ENCODE measurements at places on chromosomes 1 and 21. TPM values are rescaled to one million over a fixed set of nuclear protein-coding genes. Genes with fewer than 3 reads are reported as not detected.

The ZBTB18 gene
- total RNA-seq: 8.9 TPM

The TDRD5 gene
- total RNA-seq: 0.14 TPM

The RAB42 gene
- total RNA-seq: 1.6 TPM

The IL22RA1 gene
- total RNA-seq: 0.21 TPM

The LRRN2 gene
- total RNA-seq: 0.63 TPM

The TNFRSF8 gene
- total RNA-seq: 0.49 TPM

The TMPRSS15 gene
- total RNA-seq: not detected

The UBE2U gene
- not detected for total RNA-seq

DNA sequence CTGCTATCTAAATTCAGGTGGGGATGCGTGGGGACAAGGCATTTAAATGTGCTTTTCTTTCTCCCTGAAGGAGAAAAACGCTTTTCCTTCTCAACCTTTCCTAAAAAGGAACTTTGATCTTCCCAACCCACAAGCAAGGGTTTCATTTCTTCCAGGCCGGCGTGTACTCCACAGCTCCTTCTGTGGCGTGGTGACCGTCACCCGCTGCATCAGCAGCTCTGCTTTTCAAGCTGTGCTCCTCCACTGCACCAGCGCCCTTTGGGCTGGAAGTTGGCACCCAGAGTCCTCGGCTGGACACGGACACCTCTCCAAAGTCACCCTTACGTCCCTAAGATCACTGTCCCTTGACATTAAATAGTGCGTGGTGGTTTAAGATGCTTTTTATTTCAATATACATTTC lies 54.3 kb downstream of the PEX14 start:
- H3K4me1 ChIP-seq: peaks cover 26% of the 10 kb centered on the region
- peak overlapping the region; percentile 12 for H3K4me3 ChIP-seq
- H3K27ac ChIP-seq: peak overlapping the region; percentile 71

DNA sequence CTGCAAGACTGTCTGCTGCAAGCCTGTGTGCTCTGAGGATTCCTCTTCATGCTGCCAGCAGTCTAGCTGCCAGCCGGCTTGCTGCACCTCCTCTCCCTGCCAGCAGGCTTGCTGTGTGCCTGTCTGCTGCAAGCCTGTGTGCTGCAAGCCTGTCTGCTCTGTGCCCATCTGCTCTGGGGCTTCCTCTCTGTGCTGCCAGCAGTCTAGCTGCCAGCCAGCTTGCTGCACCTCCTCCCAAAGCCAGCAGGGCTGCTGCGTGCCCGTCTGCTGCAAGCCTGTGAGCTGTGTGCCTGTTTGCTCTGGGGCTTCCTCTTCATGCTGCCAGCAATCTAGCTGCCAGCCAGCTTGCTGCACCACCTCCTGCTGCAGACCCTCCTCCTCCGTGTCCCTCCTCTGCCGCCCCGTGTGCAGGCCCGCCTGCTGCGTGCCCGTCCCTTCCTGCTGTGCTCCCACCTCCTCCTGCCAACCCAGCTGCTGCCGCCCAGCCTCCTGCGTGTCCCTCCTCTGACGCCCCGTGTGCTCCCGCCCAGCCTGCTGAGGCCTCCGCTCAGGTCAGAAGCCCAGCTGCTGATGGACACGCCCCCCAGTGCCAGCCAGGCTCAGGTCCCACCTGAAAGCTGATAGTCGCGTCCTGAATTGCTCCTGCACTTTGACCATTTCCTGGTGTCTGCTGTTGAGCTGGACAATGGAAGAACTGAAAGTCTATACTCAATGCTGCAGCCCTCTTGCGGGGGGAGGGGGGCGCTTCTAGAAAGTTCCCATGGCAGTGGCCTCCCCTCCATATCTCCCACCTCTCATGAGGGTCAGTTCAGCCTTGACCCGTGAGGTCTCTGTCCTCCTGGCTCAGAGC lies 1.2 kb downstream of the KRTAP10-4 start:
- H3K27me3 ChIP-seq: no peaks in the 10 kb centered on the region
- no peak overlapping the region for H3K4me3 ChIP-seq
- H3K27ac ChIP-seq: no peak overlapping the region

DNA sequence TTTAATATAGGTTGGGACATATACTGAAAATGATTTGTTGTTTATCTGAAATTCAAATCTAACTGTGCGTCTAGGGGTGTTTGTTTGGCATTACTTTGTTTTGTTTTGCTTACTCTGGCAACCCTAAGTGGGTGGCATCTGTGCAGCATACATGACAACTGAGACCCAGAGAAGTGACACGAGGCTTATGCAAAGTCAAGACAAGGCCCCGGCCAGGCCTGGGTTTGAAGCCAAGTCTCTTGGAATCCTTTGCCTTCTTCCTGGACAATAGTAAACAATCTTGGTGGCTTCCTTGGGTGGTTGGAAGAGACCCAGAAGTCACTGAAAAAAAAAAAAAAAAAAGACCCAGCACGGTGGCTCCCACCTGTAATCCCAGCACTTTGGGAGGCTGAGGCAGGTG lies 197.6 kb upstream of the TMEM51 start:
- H3K27me3 ChIP-seq: no peaks in the 10 kb centered on the region
- peaks cover 1% of the 10 kb centered on the region for H3K4me1 ChIP-seq
- DNase-seq: no peak
- H3K36me3 ChIP-seq: peaks cover 3% of the 10 kb centered on the region
- no peak overlapping the region for H3K4me3 ChIP-seq

DNA sequence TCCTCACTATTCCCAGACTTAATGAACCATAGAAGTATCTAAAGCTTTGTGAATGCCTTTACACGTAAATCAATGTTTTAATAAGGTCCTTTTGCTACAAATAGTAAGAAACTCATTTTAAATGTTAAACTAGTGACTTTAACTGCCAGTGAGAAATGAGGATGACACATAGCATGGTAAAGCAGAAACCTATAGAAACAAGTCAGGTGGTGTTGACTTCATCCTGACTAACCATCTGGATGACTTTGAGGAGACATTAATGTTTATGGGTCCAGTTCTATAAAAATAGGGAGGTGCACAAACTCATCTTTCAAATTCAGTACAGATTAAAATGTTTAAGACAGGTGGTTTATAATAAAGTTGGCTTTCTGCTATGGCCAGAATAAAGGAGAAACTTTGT lies 85.4 kb downstream of the COLGALT2 start:
- DNase-seq: no peak
- H3K36me3 ChIP-seq: no peaks in the 10 kb centered on the region
- no peaks in the 10 kb centered on the region for H3K4me1 ChIP-seq
- H3K4me3 ChIP-seq: no peak overlapping the region
- no peaks in the 10 kb centered on the region for H3K27me3 ChIP-seq

- H3K27me3 ChIP-seq: no peaks in the 10 kb centered on the region
- H3K4me1 ChIP-seq: peaks cover 32% of the 10 kb centered on the region
- H3K4me3 ChIP-seq: peak overlapping the region; percentile 59
- no peak for DNase-seq
- H3K27ac ChIP-seq: peak overlapping the region; percentile 88
Observed at GRCh38 chr1:219189021-219189824, 15.5 kb downstream of the LYPLAL1 start.

DNA sequence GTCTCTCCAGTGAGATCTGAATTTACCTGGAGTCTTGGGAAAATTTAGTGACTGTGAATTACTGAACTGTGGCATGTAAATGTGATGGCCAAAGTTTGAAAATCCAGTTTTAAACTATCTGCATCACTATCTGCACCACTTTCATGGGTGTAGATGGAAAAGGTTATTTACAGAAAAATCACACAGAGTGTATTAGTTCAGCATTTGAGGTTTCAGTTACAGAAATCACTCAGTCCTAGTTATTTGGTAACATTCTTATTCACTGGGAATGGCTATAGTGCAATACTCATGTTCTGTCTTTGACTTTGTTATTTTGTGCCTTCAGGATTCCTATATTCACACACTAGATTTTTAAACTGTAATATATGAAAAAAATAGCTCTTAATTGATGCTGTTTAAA lies 60.6 kb upstream of the IFI44L start:
- H3K36me3 ChIP-seq: no peaks in the 10 kb centered on the region
- H3K4me3 ChIP-seq: no peak overlapping the region
- no peaks in the 10 kb centered on the region for H3K4me1 ChIP-seq
- DNase-seq: no peak
- H3K27me3 ChIP-seq: no peaks in the 10 kb centered on the region
- H3K27ac ChIP-seq: no peak overlapping the region

DNA sequence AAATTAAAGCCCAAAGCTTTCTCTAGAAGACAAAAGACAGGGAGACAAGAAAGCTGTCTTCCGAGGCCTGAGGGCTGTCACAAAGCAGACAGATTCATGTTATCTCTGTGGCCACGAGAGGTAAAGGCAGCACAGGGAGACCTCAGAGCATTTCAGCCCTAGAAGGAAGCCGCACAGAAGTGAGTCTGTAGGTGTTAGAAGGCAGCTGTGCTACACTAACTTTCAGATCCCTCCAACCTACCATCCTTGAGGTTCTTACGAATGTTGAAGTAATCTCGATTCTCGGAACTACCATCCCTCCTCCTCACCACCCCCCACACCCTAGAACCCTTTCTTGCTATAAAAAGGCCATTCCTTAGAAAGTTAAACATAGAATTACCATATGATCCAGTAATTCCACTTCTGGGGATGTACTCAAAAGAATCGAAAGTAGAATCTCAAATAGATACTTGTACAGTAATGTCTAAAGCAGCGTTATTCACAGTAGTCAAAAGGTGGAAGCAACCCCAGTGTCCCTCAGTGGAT lies 21.5 kb upstream of the LYST start:
- peaks cover 7% of the 10 kb centered on the region for H3K4me1 ChIP-seq
- no peak overlapping the region for H3K4me3 ChIP-seq
- no peaks in the 10 kb centered on the region for H3K27me3 ChIP-seq
- no peaks in the 10 kb centered on the region for H3K36me3 ChIP-seq
- DNase-seq: no peak

DNA sequence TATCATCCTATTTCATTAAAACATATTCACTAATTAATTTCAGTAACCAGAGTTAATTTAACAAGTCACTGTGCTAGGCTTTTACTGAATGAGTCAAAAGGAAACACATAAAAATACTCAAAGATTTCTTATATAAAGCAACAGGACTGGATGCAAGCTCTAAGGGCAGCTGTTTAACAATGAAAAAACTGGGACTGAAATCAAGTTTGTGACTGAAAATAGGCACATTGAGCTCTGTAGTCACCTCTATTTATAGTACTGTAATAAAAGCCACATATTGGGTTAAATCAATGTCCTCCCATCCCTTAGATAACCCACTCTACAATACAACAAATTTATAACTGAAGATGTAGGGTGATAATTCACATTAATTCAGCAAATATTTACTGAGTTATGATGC lies 52.4 kb downstream of the SMYD3 start:
- no peak for DNase-seq
- no peak overlapping the region for H3K27ac ChIP-seq
- peaks cover 17% of the 10 kb centered on the region for H3K4me1 ChIP-seq
- no peaks in the 10 kb centered on the region for H3K27me3 ChIP-seq

DNA sequence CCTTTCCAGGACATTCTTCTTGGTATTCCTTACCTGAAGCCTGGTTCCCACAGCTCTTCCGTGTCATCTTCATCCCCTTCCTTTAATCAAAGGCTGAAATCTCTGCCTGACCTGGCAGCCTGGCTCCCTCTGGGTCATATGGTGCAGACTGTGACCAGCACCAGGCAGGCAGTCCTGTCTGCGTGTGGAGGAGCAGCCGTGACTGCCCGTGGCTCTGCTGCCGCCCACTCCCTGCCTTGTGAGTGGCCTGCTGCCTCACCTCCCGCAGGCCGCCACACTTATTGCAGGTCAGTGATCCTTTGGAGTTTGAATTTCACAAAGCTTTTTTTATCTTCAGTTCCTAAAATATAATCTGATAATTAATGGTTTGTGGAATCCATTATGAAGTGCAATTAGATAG lies 36.2 kb upstream of the EPHA8 start:
- DNase-seq: no peak
- no peak overlapping the region for H3K4me3 ChIP-seq
- H3K36me3 ChIP-seq: peaks cover 45% of the 10 kb centered on the region
- H3K27ac ChIP-seq: no peak overlapping the region
- peaks cover 15% of the 10 kb centered on the region for H3K4me1 ChIP-seq

- H3K4me3 ChIP-seq: peak overlapping the region; percentile 84
- no peak for DNase-seq
- H3K36me3 ChIP-seq: no peaks in the 10 kb centered on the region
- H3K27ac ChIP-seq: peak overlapping the region; percentile 90
- peaks cover 12% of the 10 kb centered on the region for H3K4me1 ChIP-seq
Observed at GRCh38 chr1:154404511-154404931, 622 bp upstream of the IL6R start.

GRCh38 chr1:181057079-181057478 lies 23.3 kb downstream of the MR1 start:
- H3K36me3 ChIP-seq: peaks cover 7% of the 10 kb centered on the region
- no peaks in the 10 kb centered on the region for H3K27me3 ChIP-seq
- DNase-seq: no peak
- peaks cover 7% of the 10 kb centered on the region for H3K4me1 ChIP-seq

DNA sequence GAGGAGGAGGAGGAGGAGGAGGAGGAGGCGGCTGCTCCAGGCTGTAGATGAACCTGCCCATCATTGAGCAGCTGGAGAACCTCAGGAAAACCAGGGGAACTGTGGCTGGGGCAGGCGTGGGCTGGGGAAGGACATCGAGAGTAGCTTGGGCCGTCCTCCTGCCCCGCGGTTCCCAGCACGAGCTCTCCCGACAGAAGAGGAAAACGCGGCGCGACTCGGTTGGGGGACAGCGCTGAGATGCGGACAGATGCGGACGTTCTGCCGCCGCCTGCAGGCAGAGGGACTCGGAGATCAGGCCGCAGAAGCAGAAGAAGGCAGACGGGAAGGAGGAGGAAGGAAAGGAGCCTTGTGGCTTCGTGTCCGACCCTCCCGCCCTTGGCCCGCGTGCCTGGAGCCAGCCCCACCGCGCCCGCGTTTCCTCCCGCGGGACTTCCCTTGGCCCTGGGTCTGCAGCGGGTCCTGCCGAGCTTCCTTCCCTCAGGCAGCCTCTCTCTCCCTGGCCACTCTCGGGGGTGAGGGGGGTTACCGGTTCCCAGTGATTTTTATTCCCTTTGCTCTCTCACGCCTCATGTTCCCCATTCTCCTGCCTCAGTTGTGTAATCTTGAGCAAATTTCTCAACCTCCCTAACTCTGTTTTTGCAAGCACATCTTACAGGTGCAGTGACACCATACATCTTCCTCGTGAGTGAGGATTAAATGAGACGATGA lies 1.7 kb upstream of the TNFRSF9 start:
- no peaks in the 10 kb centered on the region for H3K27me3 ChIP-seq
- peak overlapping the region; percentile 69 for H3K4me3 ChIP-seq
- DNase-seq: no peak
- no peak overlapping the region for H3K27ac ChIP-seq
- no peaks in the 10 kb centered on the region for H3K36me3 ChIP-seq
- H3K4me1 ChIP-seq: peaks cover 18% of the 10 kb centered on the region

- no peak overlapping the region for H3K4me3 ChIP-seq
- no peak overlapping the region for H3K27ac ChIP-seq
- no peak for DNase-seq
- peaks cover 25% of the 10 kb centered on the region for H3K4me1 ChIP-seq
- no peaks in the 10 kb centered on the region for H3K36me3 ChIP-seq
Observed at GRCh38 chr1:234619794-234620247, 9.8 kb upstream of the IRF2BP2 start.
